Stimulated activated CD4-positive, alpha-beta T cell treated with anti-CD3 and anti-CD28 coated beads, TNF-alpha, amount 100 ng/mL, for 24 hours (primary cell): ENCODE measurements at places on chromosomes 1 and 21.

DNA sequence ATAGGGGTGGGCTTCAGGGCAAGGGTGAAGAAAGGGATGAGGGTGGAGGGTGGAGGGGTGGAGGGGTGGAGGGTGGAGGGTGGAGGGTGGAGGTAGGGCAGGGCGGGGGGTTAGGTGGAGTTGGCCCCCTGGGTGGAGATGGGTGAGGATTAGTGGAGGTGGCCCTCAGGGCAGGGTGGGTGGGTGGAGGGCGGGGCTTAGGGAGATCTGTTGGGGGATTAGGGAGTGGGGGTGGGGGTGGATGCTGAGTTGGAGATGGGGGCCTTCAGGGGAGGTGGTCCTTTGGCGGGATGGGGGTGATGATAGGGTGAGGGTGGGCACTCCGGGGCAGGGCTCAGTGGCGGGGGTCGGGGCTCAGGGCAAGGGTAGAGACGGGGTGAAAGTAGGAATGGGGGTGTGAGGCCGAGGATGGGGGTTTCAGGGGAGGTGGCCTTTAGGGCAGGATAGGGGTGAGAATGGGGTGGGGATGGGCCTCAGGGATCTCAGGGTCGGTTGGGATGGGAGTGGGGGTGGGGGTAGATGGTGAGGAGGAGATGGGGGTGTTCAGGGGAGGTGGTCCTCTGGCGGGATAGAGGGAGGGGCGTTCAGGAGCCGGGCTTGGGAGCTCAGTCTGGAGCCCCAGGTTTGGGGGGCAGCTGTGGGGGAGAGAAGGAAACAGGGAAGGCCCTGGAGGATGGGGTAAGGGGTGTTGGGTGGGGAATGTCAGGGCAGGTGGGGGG, 800 bp upstream of the DNMT3L start:
- DNase-seq: no peak

DNA sequence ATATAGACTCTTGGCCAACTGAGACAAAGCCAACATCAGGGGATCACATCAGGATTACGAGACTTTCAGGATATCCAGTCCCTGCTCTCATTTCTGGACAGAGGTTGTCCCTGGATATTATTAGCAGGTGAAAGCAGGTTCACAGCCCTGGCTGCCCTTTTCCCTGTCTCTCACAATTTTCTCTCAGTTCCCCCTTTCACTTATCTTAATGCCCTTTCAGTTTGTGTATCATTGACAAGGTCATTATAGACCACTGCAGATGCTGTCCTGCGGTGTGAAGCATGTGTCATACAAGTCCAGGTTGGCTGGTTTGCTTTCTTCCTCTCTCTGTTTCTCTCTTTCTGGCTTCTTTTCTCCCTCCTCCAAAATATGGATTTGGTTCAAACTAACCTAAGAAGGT, 2.1 kb upstream of the KLHDC9 start:
- DNase-seq: no peak

GRCh38 chr1:210360852-210361477, 32.3 kb downstream of the HHAT start:
- no peak for DNase-seq

- DNase-seq: no peak
Measured at GRCh38 chr1:151133018-151133806, 13.2 kb downstream of the SEMA6C start.

DNA sequence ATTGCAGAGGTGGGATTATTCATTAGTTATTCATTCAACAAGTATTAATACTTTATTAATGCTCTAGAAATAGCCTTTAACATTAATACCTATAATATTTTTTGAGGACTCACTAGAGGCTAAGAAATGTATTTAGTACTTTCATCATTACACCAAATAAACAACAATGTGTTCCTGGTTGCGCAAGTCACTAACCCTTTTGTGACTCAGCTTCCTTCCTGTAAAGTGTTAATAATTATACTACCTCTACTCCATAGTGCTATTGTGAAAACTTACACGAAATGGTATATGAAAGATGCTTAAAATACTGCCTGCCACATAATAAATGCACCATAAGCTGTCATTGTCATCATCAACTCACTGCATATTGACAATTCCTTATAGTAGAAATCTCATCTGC, 431.0 kb downstream of the DPYD start:
- DNase-seq: no peak

DNA sequence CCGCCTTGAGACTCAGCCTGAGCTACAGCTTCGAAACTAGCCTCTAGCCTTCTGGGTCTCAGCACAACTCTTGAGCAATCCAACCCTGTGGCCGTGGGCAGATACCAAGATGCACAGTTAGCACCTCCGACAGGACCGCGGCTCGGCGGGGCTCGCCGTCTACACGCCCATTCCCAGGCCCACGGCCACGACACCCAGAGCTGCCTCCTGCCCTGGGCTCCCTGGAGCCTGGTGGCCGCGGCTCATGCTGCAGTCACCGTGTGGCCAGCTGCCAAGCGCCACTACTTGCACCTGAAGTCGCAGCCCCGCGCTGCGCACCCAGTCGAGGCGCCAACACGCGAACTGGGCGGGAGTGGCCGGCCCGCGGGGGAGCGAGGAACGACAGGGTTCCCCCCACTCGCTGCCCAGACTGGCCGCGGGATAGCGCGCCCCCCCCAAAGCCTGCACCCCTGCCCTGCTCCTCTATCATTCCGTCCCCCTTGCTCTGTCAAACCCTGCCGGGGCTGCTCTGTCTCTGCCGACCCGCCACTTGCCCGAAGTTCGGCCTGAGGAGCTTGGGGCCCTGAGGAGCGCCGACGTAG, 729 bp upstream of the CDCA8 start:
- peak; percentile 32 for DNase-seq

DNA sequence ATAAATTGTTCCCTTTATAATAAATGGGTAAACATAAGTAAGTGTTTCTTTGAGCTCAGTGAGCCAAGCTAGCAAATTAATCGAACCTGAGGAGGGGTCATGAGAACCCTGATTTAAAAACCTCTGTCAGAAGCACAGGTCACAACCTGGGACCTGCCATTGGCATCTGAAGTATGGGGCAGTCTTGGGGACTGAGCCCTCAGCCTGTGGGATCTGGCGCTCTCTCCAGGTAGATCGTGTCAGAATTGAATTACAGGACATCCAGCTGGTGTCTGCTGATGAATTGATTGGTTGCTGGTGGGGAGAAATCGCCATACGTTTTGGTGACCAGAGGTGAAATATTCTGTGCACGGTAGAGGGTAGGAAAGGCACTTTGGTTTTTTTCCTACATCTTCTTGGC, 17.5 kb downstream of the UCK2 start:
- DNase-seq: no peak

GRCh38 chr1:175097361-175097760, 29.7 kb downstream of the TNN start:
- no peak for DNase-seq

GRCh38 chr21:16455526-16455925, 725.7 kb downstream of the USP25 start:
- no peak for DNase-seq

DNA sequence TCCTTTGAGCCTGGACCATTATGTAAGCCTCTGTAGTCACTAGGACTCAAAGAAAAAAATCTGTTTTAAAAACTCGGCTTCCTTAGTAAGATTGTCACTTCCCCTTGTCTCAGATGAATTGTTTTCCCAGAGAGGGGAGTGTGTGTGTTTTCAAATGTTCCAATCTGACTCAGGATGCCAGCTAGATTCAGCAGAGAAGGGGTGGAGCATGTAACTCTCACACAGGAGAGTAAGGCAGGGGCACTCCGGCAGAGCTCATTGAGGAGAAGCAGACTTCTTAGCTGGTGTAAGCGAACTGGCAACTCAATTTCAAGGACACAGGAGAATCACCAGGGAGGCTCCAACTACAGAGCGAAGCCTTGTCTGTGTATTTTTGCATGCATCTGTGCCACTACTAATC, 623.2 kb downstream of the LMO4 start:
- DNase-seq: no peak
